Putamen (tissue), 1 donor: ENCODE measurements at places on chromosomes 16 and 17.
A peak's percentile ranks its signal among the peaks of the same experiment; 100 is the strongest.

DNA sequence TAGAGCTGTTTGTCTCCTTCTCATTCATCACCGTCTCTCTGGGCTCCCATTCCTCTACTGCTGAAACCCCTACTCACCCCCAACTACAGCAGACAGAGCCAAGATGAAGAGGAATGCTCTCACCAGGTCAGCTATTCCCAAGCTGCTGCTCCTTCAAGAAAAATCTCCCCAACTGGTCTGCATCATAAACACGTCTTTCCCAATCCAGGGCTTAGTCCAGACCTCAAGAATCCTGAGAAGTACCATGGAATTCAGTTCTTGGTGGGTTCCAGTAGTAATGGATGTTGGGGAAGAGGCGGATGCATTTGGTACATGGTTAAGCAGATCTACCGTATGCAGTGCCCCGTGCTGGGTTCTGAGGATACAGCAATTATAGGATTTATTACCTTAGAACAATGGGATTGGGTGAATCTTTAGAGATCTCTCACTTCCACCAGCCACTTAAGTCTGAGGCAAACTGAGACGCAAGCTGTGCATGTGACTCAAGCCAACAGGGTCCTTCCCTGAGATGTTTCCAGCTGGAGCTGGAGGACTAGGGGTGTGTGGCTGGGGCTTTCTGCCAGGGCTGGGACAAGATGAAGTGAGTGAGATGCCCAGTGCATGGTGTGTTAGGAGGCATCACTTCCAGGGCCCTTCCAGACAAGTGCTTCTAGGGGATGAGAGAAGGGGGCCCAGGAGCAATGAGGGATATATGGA, 232.7 kb upstream of the CDH5 start:
- no peak for DNase-seq

DNA sequence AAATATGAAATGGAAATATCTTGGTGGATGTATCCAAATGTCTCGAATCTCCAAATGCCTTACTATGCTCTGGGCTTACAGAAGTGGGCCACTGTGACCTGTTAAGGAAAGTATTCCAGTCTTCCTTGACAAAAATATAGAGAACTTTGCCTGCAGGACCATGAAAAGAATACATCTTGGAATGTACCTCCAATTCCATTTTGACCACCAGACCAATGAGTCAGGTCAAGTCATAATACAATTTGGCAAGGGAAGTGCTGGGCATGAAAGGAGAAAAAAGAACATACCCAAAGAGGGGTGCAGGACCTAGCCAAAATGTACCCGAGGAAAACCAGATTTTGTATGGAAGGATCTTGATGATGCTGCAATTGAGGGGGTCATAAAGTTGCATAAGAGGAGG, 1153.7 kb upstream of the GOT2 start:
- no peak for DNase-seq

GRCh38 chr17:9769036-9769695, 22.2 kb downstream of the DHRS7C start:
- DNase-seq: no peak

GRCh38 chr16:88941913-88942909, 34.8 kb downstream of the CBFA2T3 start:
- DNase-seq: no peak

GRCh38 chr16:1003391-1004347, 22.1 kb downstream of the SOX8 start:
- no peak for DNase-seq

- no peak for DNase-seq
Measured at GRCh38 chr16:88988980-88989811, 12.2 kb upstream of the CBFA2T3 start.

- peak; percentile 58 for DNase-seq
Measured at GRCh38 chr16:23148513-23149266, 562 bp downstream of the USP31 start.

- peak; percentile 6 for DNase-seq
Measured at GRCh38 chr16:79535130-79535529, 65.4 kb downstream of the MAF start.

DNA sequence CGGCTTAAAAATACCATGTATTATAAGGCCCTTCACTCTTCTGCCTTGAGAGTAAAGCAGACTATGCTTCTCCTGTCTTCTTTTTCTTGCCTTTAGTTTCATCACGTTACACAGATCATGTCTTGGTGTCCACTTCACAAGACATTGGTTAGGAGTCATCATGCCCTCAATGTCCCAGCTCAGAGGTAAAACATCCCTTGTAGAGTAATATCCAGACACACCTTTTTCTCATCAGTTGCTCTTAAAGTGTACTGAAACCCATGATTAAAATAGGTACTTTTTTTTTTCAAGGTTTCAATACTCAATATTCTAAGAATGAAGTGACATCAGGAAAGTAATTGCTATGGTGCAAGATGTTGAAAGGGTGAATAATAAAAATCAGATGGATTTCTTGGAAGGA, 267.8 kb downstream of the PMP22 start:
- DNase-seq: no peak

DNA sequence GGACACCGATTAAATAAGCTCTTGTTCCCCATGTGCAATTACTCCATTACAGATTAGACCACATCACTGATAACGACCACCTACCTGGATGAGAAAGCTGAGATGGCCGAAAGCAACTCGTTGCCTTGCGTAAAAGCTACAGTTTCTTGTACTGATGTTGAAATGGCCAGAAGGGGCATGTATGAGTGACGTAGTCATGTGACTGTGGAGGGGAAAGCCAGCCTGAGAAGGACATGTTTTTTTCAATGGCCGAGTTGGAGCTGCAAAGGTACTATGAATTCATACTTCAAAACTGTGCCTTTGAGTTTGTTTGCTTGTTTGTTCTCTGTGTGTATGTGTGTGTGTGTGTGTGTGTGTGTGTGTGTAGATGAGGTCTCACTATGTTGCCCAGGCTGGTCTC, 17.0 kb upstream of the HYDIN start:
- DNase-seq: no peak

DNA sequence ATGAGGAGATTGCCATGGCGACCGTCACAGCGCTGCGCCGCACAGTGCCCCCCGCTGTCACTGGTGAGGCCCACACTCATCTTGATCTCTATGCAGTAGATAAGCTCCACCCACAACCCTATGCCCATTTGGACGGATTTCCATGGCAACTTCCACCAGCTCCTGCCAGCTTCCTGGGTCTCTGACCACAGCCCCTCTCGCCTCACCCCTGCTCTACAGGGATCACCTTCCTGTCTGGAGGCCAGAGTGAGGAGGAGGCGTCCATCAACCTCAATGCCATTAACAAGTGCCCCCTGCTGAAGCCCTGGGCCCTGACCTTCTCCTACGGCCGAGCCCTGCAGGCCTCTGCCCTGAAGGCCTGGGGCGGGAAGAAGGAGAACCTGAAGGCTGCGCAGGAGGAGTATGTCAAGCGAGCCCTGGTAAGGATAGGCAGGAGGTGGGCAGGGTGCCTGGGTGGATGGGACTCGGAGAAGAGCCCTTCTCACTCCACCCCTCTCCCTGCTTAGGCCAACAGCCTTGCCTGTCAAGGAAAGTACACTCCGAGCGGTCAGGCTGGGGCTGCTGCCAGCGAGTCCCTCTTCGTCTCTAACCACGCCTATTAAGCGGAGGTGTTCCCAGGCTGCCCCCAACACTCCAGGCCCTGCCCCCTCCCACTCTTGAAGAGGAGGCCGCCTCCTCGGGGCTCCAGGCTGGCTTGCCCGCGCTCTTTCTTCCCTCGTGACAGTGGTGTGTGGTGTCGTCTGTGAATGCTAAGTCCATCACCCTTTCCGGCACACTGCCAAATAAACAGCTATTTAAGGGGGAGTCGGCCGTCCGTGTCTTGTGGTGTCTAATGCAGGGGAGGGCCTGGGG, 4.3 kb downstream of the ALDOA start:
- no peak for DNase-seq

GRCh38 chr16:1958715-1959268, 546 bp upstream of the NDUFB10 start:
- DNase-seq: no peak
